ENCODE measurements at places on chromosomes 16 and 17. TPM values are rescaled to one million over a fixed set of nuclear protein-coding genes. Genes with fewer than 3 reads are reported as not detected.
A peak's percentile ranks its signal among the peaks of the same experiment; 100 is the strongest.

The FLYWCH2 gene
- 29.2 TPM for total RNA-seq

The ZNF778 gene
- total RNA-seq: 8.7 TPM

The SLFN14 gene
- total RNA-seq: not detected

The CRYBA1 gene
- not detected for total RNA-seq

The RAMP2 gene
- total RNA-seq: 48.3 TPM

The BRICD5 gene
- total RNA-seq: 1.7 TPM

The MPP3 gene
- 27.5 TPM for total RNA-seq

DNA sequence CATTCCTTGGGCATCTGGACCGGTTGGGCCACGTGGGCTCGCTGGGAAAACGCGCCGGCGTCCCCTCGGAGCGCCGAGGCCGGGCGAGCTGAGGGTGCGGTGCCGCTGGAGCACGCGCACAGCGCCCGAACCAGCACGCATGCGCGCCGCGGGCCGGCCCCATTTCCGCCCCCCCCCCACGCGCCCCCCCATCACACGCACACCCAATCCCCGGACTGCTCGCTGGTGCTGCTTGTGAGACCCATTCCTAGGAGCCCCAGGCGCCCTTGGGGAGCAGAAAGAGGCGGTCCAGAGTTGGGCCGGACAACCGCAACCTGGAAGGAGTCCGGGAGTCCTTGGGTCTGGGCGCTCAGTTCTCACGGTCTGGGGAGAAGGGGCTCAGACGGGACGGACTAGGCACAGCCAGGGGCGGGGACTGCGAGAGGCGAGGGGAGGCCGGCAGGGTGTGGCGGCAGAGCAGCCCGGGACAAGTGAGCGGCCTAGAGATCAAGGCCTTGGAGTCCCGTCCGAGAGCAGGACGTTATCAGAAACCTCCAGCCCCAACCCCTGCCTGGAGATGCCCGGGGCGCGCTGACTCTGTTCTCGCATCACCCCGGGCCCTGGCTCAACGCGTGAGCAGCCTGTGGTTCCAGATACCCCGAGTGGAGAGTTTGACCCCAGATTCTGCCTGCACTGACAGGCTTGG, 6.0 kb upstream of the CBX8 start:
- H3K4me1 ChIP-seq: peaks cover 49% of the 10 kb centered on the region
- no peak for DNase-seq
- H3K4me3 ChIP-seq: no peak overlapping the region
- H3K27me3 ChIP-seq: peaks cover 99% of the 10 kb centered on the region
- H3K27ac ChIP-seq: no peak overlapping the region

- H3K4me1 ChIP-seq: no peaks in the 10 kb centered on the region
- no peak overlapping the region for H3K27ac ChIP-seq
- no peak overlapping the region for H3K4me3 ChIP-seq
- no peak for DNase-seq
- H3K36me3 ChIP-seq: no peaks in the 10 kb centered on the region
Observed at GRCh38 chr16:19396555-19397011, 21.1 kb upstream of the TMC5 start.

DNA sequence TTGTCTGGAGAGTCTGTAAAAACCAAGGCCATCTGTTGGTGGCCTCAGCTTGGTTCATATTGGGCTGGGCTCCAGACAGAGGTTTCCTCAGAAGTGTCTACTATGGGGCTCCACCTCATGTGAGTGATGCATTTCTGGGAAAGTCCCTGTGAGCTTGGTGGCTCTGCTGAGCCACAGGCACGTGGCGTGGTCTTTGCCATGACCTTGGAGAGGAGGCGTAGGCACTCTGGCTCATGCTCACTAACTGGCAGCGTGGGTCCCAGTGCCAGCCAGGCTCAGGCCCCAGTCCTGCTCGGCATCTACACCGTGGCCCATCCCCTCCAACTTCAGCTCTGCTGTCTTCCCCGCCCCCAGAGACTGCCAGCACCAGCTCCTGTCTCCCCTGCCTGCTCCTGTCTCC, 10.7 kb upstream of the SMTNL2 start:
- H3K36me3 ChIP-seq: no peaks in the 10 kb centered on the region
- no peak overlapping the region for H3K4me3 ChIP-seq

GRCh38 chr17:66928949-66929348, 35.6 kb upstream of the CACNG4 start:
- H3K36me3 ChIP-seq: no peaks in the 10 kb centered on the region
- H3K4me1 ChIP-seq: no peaks in the 10 kb centered on the region
- H3K4me3 ChIP-seq: no peak overlapping the region
- no peaks in the 10 kb centered on the region for H3K27me3 ChIP-seq
- DNase-seq: no peak

DNA sequence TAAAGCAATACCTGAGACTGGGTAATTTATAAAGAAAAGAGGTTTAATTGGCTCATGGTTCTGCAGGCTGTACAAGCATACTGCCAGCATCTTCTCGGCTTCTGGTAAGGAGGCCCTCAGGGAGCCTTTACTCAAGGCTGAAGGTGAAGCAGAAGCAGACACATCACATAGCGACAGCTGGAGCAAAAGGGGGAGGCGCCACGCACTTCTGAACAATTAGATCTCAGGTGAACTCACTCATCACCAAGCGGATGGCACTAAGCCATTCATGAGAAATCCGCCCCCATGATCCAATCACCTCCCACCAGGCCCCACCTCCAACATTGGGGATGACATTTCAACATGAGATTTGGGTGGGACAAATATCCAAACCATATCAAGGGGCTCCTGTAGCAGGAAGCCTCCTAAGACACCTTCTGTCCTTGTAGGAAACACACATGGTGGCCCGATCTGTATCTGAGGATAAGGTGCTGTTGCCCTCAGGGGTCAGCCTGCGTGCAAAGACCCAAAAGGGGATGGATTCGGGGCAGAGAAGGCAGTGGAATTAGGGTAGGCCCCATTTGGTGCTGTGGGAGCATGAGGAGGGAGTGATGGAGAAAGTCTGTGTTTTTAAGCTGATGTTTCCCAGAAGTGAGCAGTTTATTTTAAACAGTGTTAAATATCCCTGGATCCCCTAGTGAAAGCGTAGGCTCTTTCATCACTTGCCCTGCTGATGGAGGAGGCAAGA, 23.0 kb downstream of the IL21R start:
- no peaks in the 10 kb centered on the region for H3K27me3 ChIP-seq
- H3K4me1 ChIP-seq: no peaks in the 10 kb centered on the region
- no peak overlapping the region for H3K27ac ChIP-seq

- no peak overlapping the region for H3K27ac ChIP-seq
- no peaks in the 10 kb centered on the region for H3K4me1 ChIP-seq
- peak; percentile 85 for DNase-seq
- H3K4me3 ChIP-seq: no peak overlapping the region
Observed at GRCh38 chr16:29700253-29700987, 21.4 kb downstream of the QPRT start.

DNA sequence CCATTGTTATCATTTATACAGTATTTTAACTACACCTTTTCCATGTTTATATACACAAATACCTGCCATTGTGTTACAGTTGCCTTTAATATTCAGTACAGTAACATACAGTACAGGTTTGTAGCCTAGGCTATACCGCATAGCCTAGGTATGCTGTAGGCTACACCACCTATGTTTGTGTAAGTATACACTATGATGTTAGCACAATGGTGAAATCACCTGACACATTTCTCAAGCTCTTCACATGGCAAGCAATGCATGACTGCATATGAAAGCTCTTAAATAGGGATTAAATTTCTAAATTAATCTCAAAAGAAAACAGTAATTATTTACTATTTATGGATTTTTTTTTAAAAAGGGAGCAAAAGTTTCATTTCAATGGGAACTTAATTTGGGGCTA, 12.0 kb downstream of the LRRC37B start:
- H3K27me3 ChIP-seq: no peaks in the 10 kb centered on the region
- no peaks in the 10 kb centered on the region for H3K36me3 ChIP-seq
- no peak overlapping the region for H3K27ac ChIP-seq
- no peak for DNase-seq
- no peaks in the 10 kb centered on the region for H3K4me1 ChIP-seq

- no peaks in the 10 kb centered on the region for H3K4me1 ChIP-seq
- H3K27ac ChIP-seq: no peak overlapping the region
- H3K27me3 ChIP-seq: no peaks in the 10 kb centered on the region
- H3K36me3 ChIP-seq: no peaks in the 10 kb centered on the region
- no peak for DNase-seq
- no peak overlapping the region for H3K4me3 ChIP-seq
Observed at GRCh38 chr16:78348886-78349285, 249.4 kb downstream of the WWOX start.

GRCh38 chr17:64064331-64064730, 43.9 kb upstream of the ICAM2 start:
- no peak for DNase-seq
- H3K36me3 ChIP-seq: peaks cover 76% of the 10 kb centered on the region

DNA sequence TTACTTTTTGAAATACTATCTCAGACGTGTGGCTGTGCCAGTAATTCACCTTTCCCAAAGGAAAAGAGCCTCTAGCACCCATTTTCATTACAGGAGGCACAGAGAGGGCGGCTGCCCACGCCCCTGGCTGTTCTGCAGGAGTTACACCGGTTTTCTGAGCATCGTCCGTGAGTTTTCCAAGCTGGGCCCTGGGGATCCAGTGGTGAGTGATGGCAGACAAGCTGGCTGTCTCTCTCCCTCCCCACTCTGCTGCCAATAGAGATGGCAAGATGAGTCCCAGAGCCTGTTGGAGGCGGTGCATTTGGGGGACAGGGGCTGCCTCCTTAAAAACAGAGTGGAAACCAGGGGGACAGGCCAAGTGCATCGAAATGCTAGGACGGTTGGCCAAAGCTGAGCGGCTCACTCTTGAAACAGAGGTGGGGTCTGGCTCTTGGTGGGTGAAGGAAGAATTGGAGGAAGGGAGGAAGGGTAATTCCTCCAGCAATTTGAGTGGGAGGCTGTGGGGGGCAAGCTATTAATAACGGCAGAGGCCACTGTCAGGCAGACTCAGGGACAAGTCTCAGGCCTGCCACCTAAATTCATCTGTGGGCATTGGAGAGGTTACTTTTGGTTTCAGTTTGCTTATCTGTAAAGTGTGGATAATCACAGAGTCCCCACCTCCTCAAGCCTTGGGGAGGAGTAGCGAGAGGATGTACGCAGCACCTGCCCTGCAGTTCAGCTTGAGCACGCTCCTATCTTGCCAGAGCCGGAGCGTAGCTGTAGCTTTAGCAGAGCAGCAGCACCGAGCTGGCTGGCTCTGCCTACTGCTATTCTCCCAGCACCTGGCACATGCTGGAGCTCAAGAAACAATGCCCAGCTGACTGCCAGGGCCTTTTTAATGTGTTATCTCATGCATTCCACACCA, 7.5 kb upstream of the NOS2 start:
- DNase-seq: no peak
- no peaks in the 10 kb centered on the region for H3K27me3 ChIP-seq
- H3K4me3 ChIP-seq: no peak overlapping the region
- H3K27ac ChIP-seq: no peak overlapping the region
- H3K4me1 ChIP-seq: peaks cover 5% of the 10 kb centered on the region
- no peaks in the 10 kb centered on the region for H3K36me3 ChIP-seq

DNA sequence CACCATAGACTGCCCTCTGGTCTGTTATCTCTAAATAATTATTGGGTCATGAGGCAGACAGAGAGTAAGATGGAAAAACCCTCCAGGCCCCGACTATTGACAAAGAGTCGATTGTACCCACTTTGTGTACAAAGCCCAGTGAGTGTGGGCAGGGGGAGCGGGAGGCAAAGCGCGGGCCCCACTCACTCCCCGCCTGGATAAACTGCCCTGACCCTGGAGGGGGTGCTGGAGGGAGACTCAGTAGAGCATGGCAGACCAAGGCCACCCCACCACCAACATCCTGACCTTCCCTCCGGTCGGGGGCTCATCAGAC, 11.2 kb upstream of the CPSF4L start:
- H3K4me3 ChIP-seq: no peak overlapping the region
- H3K27me3 ChIP-seq: no peaks in the 10 kb centered on the region
- no peak overlapping the region for H3K27ac ChIP-seq
- H3K36me3 ChIP-seq: no peaks in the 10 kb centered on the region
- no peak for DNase-seq
- no peaks in the 10 kb centered on the region for H3K4me1 ChIP-seq

GRCh38 chr16:73031984-73032383, 15.9 kb downstream of the ZFHX3 start:
- DNase-seq: no peak
- no peak overlapping the region for H3K27ac ChIP-seq
- no peak overlapping the region for H3K4me3 ChIP-seq
- H3K4me1 ChIP-seq: peaks cover 55% of the 10 kb centered on the region
- H3K27me3 ChIP-seq: no peaks in the 10 kb centered on the region
- H3K36me3 ChIP-seq: no peaks in the 10 kb centered on the region

DNA sequence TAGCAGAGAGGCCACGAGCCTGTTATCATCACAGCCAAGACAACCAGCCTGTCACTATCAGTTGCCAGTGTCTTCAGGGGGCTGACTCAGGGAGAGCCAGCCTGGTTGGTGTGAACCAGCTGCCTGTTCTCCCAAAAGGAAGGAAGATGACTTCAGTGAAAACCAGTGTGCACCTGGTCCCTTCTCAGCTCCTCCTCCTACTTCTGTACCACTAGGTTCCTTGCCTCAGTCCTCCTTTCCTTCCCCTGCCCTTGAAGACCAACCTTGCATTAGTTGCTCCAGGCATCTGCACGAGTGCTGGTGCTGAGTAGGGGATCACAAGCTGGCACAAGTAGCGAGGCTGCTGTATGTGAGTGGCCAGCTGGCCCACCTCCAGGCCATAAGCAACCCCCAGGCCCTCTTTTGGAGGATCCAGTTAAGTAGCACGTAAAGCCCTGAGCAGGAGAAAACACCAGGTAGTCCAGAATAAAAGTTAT, 8.5 kb downstream of the TUBG1 start:
- no peak overlapping the region for H3K27ac ChIP-seq
- H3K36me3 ChIP-seq: peaks cover 32% of the 10 kb centered on the region
- H3K4me1 ChIP-seq: peaks cover 5% of the 10 kb centered on the region
- no peaks in the 10 kb centered on the region for H3K27me3 ChIP-seq
- no peak overlapping the region for H3K4me3 ChIP-seq
- DNase-seq: no peak

GRCh38 chr17:20999841-21000532, 42.8 kb downstream of the USP22 start:
- peaks cover 6% of the 10 kb centered on the region for H3K36me3 ChIP-seq
- H3K27ac ChIP-seq: peak overlapping the region; percentile 63
- peaks cover 36% of the 10 kb centered on the region for H3K4me1 ChIP-seq
- DNase-seq: no peak

DNA sequence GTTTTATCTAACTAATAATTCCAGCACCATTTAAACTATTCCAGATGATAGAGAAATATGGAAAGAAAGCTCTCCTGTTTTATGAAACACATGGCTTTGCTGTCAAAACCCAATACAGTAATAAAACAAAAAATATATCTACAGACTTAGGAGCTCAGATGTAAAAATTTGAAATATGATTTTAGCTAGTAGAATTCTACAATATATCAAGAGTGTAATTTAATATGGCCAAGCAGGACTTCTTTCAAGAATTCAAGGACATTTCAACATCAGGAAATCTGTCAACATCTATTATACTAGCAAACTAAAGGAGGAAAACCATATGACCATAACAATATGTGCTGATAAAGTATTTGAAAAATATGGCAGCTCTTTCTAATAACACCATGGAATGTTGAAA, 57.5 kb downstream of the CCDC182 start:
- no peaks in the 10 kb centered on the region for H3K4me1 ChIP-seq
- no peak overlapping the region for H3K27ac ChIP-seq
- no peaks in the 10 kb centered on the region for H3K27me3 ChIP-seq
- no peak overlapping the region for H3K4me3 ChIP-seq
- H3K36me3 ChIP-seq: no peaks in the 10 kb centered on the region
- DNase-seq: no peak

- no peak overlapping the region for H3K4me3 ChIP-seq
- no peaks in the 10 kb centered on the region for H3K27me3 ChIP-seq
- peaks cover 27% of the 10 kb centered on the region for H3K4me1 ChIP-seq
- no peaks in the 10 kb centered on the region for H3K36me3 ChIP-seq
- no peak for DNase-seq
Observed at GRCh38 chr16:65313936-65314626, 192.2 kb upstream of the CDH11 start.

- DNase-seq: no peak
- no peaks in the 10 kb centered on the region for H3K27me3 ChIP-seq
- H3K36me3 ChIP-seq: peaks cover 25% of the 10 kb centered on the region
Observed at GRCh38 chr16:508884-509736, 18.4 kb upstream of the CAPN15 start.
